ENCODE measurements at places on chromosomes 2 and 18.

- peak; percentile 6 for DNase-seq
Observed at GRCh38 chr2:128386066-128386465, 67.4 kb upstream of the HS6ST1 start.

DNA sequence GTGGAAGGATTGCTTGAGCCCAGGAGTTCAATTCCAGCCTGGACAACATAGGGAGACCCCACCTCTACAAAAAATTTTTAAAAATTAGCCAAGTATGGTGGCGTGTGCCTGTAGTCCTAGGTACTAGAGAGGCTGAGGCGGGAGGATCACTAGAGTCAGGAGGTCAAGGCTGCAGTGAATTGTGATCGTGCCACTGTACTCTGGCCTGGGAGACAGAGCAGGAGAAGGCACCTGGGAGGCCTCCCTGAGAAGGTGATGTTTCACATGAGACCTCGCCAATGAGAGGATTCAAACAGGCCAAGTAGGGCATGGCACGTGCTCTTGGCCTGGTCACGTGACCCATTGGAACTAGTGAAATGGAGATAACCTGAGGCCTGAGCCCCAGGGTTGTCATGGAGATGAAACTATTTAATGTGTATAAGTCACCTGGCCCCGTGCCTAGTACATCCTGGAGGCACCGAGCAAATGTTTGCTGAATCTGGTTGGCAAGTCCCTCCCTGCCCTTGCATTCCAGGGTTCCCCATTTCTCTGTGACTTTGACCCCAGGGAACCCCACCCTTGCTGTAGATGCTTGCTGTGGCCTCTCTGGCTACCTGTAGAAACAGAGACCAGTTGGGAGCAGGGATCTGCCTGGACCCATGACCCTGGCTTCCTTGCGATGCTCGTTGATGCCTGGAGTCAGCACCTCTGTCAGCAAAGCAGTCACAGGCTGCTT lies 26.1 kb upstream of the ROCK2 start:
- DNase-seq, result peak; percentile 65

- DNase-seq, result no peak
Observed at GRCh38 chr2:168450171-168450570, 5.9 kb upstream of the CERS6 start.

GRCh38 chr2:200399046-200399445 lies 92.6 kb downstream of the SPATS2L start:
- DNase-seq, result no peak

GRCh38 chr2:100018341-100019193 lies 123.8 kb downstream of the AFF3 start:
- DNase-seq, result no peak

DNA sequence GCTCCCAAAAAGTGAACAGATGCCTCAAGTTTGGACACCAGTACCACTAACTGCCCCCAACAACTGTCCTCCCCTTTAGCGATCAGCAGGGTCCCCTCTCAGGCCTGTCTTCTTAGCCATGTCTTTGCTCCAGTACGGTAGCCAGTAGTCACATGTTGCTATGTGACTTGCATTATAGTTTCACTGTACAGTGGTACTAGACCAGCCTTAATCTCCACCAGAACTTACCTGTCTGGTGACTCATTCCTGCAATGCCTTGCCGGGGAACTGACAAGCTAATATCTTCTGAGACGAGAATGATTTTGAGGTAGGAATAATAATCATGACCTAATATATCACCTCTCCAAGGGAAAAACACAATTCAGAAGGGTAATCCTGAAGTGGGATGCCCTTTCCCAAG lies 23.7 kb downstream of the ACMSD start:
- DNase-seq, result no peak

GRCh38 chr2:85405201-85406059 lies 4.7 kb downstream of the CAPG start:
- peak; percentile 66 for DNase-seq

- DNase-seq, result no peak
Observed at GRCh38 chr18:634551-635045, 22.9 kb upstream of the TYMS start.

- DNase-seq, result peak; percentile 8
Observed at GRCh38 chr2:218022851-218023530, 20.2 kb upstream of the TNS1 start.

- no peak for DNase-seq
Observed at GRCh38 chr18:31040686-31041270, 1.8 kb downstream of the DSC3 start.

GRCh38 chr2:109415581-109416013 lies 198.2 kb downstream of the SEPTIN10 start:
- no peak for DNase-seq

DNA sequence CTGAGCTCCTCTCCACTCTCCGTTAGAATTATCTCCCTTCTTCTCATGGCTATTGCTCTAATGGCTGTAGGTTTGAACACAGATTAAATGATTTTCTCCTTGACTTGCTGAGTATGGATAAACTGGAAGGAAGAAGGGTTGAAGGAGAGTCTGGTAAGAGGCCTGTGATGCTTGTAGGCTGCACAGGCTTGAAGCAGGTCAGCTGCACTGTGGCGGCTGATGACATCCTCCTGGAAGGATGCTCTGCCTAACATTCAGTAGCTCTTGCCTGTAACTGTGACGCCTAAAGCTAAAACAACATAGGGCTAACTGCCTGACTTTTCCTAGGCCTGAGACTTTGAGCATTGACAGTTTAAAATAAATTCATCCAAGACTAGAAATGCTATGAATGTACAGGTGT lies 166.3 kb downstream of the MREG start:
- no peak for DNase-seq

GRCh38 chr2:182971820-182972547 lies 66.3 kb downstream of the NCKAP1 start:
- DNase-seq, result no peak

DNA sequence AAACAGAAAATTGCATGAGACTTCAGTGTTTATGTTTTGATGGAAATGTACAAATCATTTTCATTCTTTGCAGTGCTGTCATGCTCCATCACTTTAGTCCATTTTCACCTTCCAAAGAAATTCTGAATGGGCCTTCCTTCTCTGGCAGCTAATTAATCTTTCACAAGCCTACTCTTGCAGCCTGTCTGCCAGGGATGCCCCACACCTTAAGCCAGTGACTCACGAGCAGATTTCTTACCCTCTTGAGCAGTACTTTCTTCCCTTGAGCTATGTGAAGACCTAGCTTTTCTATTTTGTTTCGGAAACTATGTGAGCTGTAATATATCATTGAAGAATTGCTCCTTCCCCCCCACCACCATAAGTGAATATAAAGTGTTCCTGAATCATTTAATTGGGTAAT lies 404.3 kb upstream of the VWC2L start:
- no peak for DNase-seq

DNA sequence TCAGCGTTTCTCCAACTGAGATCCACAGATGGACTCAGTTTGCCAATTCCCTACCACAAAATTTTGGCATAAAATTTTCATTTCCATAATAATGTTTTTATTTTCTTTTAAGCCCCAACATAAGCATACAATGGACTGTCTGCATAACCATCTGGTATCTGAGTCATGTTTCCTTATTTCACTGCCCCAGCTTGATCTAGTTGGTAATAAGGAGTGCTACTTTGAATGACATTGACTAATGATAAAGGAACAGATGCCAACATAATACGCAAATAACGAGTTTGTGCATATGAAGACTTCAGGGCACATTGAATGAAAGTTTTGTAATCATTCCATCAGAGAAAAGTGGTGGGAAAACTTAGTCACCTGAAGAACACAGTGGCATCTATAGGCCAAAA lies 8.8 kb upstream of the MBD2 start:
- DNase-seq, result no peak

GRCh38 chr2:240167588-240167880 lies 27.1 kb upstream of the OTOS start:
- no peak for DNase-seq

DNA sequence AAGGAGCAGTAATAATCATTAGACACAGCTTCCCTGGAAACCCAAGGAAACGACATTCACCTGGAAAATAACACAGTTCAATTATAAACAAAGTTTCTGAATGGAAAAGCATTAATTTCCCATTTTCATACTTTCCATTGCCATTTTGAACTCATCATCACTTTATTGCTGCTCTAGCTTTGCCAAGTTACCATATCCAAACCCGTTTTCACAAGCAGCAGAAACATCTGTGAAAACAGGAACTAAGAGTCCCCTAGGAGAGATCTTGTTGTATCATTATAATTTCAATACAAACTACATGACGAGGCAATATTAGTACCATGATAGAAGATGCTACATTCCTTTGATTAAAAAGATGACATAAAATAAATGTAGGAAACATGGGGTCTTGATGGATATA lies 597.0 kb upstream of the NRXN1 start:
- DNase-seq, result no peak

GRCh38 chr2:117737846-117738245 lies 76.6 kb upstream of the DDX18 start:
- DNase-seq, result no peak

- DNase-seq, result no peak
Observed at GRCh38 chr2:45889620-45890370, 238.3 kb downstream of the PRKCE start.

GRCh38 chr18:78984941-78985784 lies 5.5 kb downstream of the SALL3 start:
- no peak for DNase-seq

- no peak for DNase-seq
Observed at GRCh38 chr2:7674606-7675005, 757.4 kb downstream of the RNF144A start.

DNA sequence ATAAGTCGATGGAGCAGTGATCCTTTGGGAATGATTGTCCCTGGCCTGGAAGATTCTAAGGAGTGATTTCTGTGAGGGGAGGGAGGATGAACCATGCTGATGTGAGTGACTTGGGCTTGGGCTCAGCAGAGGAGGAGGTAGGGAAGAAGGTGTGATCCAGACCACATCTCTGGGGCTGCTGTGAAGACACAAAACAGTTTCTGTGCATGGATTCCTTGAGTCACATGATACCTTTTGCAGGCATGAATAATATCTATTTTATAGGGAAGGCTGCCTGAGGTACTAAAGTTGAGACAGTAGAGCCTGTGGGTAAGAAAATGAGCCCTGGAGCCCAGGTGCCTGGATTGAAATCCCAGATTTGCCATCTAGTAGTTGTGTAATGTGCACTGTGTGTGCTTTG lies 29.8 kb downstream of the SLC1A4 start:
- DNase-seq, result no peak

DNA sequence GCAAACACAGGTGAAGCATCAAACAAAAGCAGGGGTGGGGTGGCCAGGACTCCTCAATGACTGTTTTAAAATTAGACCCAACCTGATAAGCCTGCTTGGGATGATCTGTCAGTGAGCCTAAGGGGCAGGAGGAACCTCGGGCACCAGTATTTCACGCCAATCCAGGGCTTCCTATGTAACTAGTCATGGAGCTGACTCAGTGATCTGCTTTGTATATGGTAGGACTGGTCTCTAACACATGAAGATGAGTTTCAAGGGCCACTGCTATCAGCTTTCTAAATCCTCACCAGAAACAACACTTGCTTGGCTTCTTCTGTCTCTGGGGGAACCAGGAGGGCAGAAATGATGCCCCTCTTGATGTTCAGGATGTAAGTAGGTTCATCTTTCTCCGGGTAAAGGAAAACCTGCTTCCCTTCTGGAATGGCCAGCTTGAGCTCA lies 6.2 kb downstream of the APOB start:
- DNase-seq, result no peak

DNA sequence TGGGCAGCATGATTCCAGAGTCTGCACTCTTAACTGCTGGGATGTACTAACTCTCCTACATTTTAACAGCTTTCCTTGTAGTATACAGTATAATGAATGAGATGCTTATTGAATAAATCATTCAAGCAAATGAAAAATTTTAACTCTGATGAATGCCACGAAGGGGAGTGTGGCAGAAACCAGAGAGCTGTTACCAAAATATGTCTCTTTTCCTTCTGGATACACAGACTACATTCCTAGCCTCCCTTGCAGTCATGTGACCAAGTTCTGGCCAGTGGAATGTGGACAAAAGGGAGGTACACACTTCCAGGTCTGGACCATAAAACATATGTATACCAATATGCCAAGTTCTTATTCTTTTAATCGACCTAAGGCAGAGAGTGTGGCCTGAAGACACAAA lies 1.7 kb upstream of the EML4 start:
- DNase-seq, result no peak

GRCh38 chr2:217712431-217712830 lies 290.4 kb downstream of the TNS1 start:
- no peak for DNase-seq

GRCh38 chr2:69571189-69571588 lies 72.3 kb downstream of the AAK1 start:
- DNase-seq, result no peak

DNA sequence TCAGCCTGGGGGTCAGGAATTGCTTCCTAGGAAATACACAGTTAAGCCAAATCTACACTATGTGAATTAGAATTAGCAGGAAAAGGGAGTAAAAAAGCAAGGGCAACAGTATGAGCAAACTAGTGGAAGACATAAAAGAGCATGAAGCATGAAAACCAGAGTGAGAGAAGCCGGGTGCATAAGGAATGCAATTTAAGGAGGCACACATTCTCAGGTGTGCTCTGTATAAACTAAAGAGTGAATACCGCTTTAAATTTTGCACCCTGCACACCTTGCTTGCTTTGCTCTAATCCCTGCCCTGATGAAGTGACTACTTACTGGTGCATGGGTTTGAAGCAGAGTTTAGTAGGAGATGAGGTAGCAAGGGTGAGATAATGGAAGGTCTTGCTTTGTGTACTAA lies 65.7 kb upstream of the EPHA4 start:
- no peak for DNase-seq

GRCh38 chr2:49033394-49034185 lies 120.7 kb downstream of the FSHR start:
- no peak for DNase-seq

DNA sequence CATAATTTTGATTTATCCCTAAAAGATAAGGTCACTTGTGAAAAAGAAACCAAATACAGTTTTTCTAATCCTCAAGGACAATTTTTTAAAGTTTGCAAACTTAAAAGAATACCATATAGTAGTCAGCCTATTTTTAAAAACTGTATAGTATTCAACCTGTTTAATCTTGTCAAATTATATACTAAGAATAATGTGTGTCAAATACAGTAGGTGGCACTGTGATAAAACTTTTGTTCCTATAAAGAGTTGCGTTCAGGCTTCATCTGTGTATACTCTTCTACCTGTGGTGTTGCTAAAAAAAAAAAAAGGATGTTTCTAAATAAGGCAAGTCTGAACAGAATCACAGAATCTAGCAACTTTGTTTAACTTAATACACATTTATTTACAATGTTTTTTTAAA lies 68.6 kb downstream of the CCDC138 start:
- no peak for DNase-seq

- DNase-seq, result no peak
Observed at GRCh38 chr18:51658436-51658835, 461.0 kb upstream of the MEX3C start.

- DNase-seq, result no peak
Observed at GRCh38 chr18:58808349-58808748, 56.3 kb upstream of the ZNF532 start.

DNA sequence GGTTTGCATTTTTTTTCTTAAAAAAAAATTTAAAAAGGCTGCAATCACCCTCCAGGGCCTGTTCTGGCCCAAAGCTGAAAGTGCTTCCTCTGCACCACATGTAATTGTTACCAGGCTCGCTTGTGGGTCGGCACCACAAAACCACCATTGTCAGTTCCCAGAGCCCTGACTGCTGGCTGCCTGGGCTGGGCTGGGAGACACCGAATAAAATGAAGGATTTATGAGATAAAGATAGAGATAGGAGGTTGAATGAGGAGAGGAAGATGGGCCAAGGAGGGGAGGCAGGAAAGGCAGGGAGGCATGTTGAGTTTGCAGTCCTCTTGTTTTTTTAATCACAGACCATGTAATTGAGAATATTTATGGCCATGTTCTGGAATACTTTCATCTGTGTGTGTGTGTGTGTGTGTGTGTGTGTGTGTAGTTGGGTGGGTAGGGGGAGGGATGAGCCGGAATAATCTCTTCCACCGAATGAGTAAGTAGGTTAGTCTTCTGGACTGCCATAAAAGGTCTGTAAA lies 14.7 kb downstream of the NRP2 start:
- DNase-seq, result no peak

Data from body of pancreas (tissue), 4 donors.